Natural killer cell (primary cell): ENCODE measurements at places on chromosomes 5 and 9. TPM values are rescaled to one million over a fixed set of nuclear protein-coding genes. Genes with fewer than 3 reads are reported as not detected.

Gene SLC45A2
- total RNA-seq, result not detected

Gene RABGAP1
- total RNA-seq, result 37.4 TPM

Gene WDR38
- total RNA-seq, result not detected

Gene UBQLN1
- 151 TPM for total RNA-seq

Gene GPR151
- not detected for total RNA-seq

Gene ADGRD2
- not detected for total RNA-seq

Gene CDKN2A
- total RNA-seq, result 3.5 TPM

Gene NR4A3
- total RNA-seq, result 38.6 TPM

Gene ANKRD33B
- 4.3 TPM for total RNA-seq

Gene C9orf153
- 0.28 TPM for total RNA-seq

Gene SAXO1
- total RNA-seq, result not detected

DNA sequence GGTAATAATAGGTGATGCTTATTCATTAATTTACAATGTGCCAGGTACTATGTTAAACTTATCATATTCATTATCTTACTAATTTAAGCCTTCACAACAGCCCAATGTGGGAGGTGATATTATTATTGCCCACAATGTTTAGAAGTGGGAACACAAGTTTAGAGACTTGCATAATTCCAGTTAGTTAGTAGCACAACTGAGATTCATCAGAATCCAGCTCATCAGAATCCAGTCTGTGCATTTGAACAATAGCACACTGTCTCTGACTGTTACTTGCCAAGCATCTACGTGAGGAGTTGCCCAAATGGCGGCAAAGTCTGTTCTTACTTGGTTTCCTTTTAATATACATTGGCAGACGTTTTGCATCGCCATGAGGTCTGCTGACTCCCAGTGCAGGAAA is 110.9 kb upstream of the BASP1 start:
- DNase-seq, result no peak

- peak; percentile 73 for DNase-seq
Observed at GRCh38 chr9:126611592-126612325, 2.0 kb upstream of the LMX1B start.

DNA sequence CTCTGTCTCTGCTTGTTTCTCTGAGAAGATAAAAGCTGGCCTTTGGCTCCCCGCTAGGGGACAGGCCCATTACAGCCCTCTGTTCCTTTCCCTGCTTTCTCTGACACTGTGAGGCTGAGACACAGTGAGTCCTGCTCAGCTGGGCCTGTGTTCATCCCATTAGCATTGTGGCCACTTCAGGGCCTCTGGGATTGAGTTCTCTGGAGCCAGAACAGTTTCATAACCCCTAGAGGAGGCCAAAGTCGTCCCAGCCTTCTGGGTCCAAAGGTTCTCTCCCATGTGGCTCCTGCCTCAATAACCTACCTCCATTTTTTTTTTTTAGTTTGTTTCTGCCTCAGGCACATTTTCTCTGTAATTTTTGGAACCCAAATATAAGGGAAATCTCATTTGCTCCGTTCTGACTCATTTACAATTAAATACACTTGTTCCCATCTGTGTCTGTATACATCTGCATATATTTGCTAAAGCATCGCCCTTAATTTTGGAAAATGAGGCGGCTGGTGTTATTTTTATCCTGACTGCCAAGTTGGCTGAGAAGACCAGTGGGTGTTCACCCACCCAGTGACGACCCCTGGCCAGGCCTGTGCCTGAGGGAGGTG is 27.3 kb upstream of the CTNNA1 start:
- DNase-seq, result no peak

- DNase-seq, result no peak
Observed at GRCh38 chr5:148107608-148108007, 43.8 kb downstream of the SPINK5 start.

DNA sequence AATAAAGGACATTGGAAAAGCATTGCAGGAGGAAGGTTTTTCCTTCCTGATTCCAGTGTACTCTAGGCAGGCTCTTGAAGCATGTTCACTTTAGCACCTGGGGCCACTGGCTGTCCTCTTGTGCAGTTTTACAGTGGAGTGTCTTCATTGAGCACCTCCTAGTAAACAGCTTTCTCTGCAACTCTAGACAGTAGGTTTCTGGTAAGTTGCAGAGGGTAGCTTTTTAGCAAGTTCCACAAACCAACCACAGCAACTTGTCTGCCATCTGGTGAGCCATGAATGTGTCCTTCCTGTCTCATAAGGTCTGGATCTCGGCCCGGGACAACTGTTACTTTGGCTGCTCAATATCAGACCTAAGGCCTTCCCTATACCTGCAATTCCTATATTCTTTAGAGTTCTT is 488.0 kb downstream of the MAN2A1 start:
- DNase-seq, result no peak

- DNase-seq, result peak; percentile 11
Observed at GRCh38 chr5:109347252-109347888, 62.4 kb downstream of the PJA2 start.

- no peak for DNase-seq
Observed at GRCh38 chr5:41109186-41109585, 38.0 kb upstream of the MROH2B start.

- no peak for DNase-seq
Observed at GRCh38 chr9:113501129-113501686, 37.7 kb downstream of the RGS3 start.

GRCh38 chr5:111755942-111756381 is 1.0 kb downstream of the NREP start:
- no peak for DNase-seq

- DNase-seq, result no peak
Observed at GRCh38 chr5:81907012-81907635, 64.7 kb upstream of the ATG10 start.

- DNase-seq, result no peak
Observed at GRCh38 chr9:120857481-120857880, 14.8 kb upstream of the PSMD5 start.

DNA sequence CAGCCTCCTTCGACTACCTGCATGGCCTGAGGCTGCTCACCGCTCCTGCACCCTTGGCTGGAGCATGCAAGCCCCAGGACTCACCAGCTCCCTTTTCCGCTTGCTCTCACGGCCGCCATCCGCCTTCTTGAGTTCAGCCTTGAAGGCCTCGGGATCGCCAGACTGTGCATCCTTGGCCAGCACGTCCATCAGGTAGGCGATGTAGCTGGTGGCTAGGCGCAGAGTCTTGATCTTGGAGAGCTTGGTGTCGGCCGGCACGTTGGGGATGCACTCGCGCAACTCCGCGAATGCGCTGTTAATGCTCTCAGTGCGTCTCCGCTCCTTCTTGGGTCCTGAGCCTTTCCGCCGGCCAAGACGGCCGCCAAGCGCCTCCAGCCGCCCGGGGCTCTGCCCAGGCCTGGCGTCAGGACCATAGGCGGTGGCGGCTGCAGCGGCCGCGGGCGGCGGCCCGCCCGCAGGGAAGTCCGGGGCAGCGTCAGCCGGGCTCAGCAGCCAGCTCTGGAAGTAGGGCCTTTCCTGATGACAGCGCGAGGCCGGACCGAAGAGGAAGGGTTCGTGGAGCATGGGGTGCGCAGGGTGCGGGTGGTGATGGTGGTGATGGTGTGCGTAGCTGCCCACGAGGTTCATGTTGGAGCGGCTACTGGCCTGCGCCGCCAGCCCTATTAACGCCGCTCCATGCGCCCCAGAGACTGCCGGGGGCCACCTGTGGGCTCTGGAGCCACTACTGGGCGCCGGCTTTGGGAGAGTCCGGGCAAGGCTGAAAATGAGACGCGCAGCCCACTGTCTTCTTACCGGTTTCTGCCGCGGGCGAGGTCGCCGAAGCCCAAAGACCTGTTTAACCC is 424 bp downstream of the HAND1 start:
- DNase-seq, result no peak

DNA sequence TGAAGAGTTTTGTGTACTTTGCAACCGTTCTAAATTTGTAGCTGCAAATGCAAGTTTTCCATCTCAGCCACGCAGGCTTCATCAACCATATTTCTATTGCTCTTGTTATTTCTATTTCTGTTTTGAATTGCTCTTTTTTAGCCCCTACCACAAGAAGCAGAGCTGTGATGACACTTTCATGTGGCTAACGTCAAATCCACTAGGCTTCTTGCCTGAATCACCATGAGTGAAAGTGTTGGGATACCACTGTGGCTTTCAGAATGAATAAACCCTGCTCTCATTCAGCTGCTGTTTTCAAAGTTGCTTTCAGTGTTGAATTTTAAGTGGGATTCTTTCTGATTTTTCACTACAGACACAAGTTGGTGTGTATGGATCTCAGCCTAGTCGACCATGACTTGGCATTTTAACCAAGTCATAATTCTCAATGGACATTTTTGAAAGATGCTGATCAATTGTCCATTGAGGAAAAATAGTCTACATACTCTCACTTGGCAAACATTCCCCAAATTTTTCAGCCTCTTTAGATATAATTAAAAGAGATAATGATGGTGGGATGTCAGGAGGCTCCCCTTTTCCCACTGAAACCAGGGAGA is 41.0 kb upstream of the MTAP start:
- no peak for DNase-seq

- DNase-seq, result peak; percentile 4
Observed at GRCh38 chr5:6328173-6328572, 50.2 kb downstream of the MED10 start.

DNA sequence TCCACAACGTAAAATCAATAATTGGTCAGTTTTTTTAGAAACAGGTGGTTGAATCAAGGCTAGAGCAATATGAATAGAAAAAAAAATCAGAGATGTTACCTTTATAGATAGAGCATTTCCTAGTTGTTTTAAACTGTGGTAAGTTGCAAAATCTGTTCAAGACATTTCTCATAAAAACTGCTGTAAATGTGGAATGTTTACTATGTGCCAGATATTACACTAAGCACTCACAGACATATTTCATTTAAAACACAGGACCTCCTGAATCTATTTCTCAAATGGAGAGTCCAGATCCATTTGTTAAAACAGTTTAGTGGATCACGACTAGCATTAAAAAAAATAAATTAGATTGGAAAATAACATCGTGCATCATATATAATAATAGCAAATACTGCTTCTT is 570.0 kb upstream of the ZNF608 start:
- no peak for DNase-seq

- no peak for DNase-seq
Observed at GRCh38 chr9:755454-756381, 85.8 kb upstream of the DMRT1 start.

GRCh38 chr9:134870746-134871662 is 9.6 kb upstream of the FCN2 start:
- no peak for DNase-seq

DNA sequence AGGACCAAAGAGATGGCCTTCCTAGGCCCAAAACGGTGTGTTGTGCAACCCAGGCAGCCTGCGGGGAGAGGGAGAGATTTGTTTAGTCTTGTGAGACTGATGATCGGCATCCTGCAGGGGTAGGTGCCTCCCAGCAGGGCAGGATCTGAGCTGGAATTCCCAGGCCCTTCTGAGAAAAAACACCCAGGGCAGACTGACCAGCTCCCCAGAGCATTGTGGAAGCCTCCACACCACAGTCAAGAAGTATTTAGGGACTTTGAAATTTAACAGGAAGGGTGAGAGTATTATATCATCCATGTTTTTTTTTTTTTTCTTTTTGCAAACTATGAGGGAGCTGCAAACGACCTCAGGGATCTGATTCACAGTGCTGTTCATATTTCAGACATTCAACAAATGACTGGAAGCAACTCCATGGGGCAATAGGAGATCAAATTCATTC is 104.5 kb upstream of the LHFPL2 start:
- no peak for DNase-seq

DNA sequence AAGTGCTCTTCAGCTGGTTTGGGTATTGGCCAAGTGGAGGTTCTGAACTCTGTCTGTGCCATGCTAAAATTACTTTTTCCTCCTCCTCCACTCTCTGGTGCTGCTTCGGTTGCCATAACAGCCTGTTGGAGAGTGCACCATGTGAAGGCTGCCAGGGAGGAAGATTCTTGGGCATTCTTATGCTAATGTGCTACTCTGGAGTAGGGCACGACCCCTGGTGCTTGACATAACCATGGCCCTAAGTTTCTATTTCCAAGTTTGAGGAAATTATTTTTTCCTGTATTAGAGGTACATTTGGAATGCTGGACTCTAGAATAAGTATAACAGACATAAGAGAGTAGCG is 111.6 kb downstream of the ARHGAP26 start:
- no peak for DNase-seq

- no peak for DNase-seq
Observed at GRCh38 chr5:145221416-145221815, 613.7 kb downstream of the PRELID2 start.

- no peak for DNase-seq
Observed at GRCh38 chr5:179209359-179210150, 135.7 kb downstream of the ADAMTS2 start.

DNA sequence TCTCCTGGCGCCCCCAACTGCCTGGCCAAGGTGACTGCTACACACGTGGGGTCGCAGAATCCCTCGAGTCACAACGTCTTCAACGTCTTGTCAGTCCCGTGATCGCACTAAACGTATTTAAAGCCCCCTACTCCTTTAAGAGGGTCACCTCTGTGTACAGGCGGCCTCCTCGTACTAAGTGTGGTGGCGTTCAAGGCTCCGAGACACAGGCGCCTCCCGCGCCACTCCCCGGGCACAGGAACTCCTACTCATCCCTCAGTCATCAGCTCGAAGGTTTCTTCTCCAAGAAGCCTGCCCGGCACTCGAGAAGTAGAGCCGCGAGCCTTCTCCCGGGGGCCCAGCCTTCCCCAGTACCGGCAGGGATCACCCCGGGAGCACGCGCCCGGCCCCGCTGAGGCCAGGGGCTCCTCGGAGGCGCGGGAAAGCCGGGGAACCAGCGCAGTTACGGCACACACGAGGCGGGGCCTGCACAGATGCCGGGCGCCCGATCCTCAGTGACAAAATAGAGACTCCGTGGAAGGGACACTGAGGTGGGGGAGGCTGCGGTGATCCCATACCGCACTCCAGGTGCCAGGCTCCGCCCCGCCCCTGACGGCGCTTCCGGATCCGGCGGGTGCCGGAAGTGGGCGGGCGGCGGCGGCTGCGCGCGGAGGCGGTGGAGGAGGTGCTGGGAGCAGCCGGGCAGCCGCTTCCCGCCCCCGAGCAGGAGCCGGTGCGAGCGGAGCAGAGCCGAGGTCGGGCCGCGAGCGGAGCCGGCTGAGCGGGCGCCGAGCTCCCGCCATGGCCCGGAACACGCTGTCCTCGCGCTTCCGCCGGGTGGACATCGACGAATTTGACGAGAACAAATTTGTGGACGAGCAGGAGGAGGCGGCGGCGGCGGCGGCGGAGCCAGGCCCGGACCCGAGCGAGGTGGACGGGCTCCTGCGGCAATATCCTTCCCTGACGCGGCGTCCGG is 6.9 kb downstream of the ARPC5L start:
- peak; percentile 92 for DNase-seq
